ENCODE measurements at places on chromosomes 6 and 20.
A peak's percentile ranks its signal among the peaks of the same experiment; 100 is the strongest.

- no peak for DNase-seq
Measured at GRCh38 chr20:49281059-49281912, 3.4 kb upstream of the ZNFX1 start.

GRCh38 chr6:82954937-82955577 lies 110.6 kb downstream of the UBE3D start:
- no peak for DNase-seq

- no peak for DNase-seq
Measured at GRCh38 chr6:166616261-166617238, 10.5 kb downstream of the RPS6KA2 start.

DNA sequence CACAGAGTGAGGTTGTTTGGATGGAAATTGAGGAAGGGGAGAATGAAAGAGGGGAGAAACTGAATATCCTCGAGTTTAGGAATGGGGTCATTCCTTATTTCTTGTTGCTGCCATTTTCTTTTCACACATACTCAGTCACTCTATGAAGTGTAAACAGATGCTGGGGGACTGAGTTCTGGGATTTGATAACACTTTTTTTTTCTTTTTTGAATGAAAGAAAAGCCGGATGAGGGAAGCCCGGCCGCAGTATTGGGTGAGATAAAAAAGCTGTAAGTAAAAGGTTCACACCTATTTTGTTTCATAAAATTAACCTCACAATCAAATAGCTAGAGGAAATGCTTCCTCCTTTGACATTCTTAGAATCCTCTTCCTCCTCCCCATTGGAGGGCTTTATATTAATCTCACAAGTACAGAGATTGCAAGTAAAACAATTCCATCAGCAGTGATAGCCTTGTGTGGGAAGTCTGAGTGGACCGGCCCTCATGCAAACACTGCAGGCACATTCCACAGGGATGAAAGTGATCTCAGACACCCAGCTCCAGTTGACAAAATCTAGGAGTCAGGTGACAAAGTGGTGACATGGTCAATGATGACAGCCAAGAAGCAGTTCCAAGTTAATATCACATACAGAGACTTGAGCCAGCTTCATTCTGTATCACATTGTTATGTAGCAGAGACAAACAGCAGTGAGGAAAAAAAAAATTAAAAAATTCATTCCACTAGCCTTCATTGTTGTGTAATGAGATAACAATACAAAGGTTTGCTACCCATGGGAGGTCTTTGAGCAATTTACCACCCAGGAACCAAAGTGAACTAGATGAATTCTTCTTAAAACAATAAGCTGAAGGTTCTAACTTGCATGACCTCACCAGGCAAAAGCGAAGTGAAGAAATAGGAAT lies 391.1 kb upstream of the HSF2 start:
- no peak for DNase-seq

DNA sequence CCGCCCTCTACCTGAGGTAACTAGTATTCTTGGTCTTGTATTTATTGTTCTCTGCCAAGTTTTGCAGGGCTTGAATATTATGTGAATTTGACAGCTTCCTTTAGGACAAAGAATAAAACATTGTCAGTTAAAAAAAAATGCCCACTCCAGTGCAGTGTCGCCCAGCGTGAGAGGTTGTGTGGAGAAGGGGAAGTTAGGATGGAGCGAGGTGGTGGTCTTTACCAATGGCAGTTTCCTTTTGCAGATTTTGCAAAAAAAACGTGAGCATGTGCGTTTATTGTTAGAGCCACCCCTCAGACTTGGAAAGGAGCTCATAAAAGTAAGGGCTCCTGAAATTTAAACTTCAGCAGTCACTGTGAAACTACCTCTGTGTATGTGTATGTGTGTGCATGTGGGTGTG lies 28.3 kb downstream of the UST start:
- DNase-seq, result no peak

DNA sequence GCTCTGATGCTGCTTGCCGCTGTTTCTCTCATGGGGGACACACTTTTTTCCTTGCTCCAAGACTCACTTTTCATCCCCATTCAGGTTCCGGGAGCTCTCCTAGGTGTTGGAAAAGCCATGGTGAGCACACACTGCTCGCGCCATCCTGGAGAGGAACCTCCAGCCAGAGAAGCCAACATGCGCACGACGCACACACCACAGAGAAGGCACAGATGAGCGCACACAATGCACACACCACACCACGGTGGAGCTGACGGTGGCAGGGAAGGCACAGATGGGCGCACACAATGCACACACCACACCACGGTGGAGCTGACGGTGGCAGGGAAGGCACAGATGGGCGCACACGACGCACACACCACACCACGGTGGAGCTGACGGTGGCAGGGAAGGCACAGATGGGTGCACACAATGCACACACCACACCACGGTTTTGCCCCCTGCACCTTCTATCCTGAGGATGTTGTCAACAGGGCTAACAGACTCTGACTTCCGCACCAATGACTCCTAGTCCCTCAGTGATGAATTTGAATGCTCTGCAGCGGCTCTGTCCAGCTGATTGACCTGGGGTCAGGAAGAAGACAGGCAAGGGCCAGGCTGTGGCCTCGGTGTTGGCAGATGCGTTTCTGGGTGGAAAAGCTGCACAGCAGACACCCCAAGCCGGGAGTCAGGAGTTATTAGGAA lies 154.7 kb downstream of the ERMARD start:
- DNase-seq, result no peak

- no peak for DNase-seq
Measured at GRCh38 chr20:19860737-19861136, 102.7 kb downstream of the RIN2 start.

- DNase-seq, result no peak
Measured at GRCh38 chr6:45654673-45655072, 276.9 kb upstream of the SUPT3H start.

GRCh38 chr6:223763-224162 lies 68.5 kb upstream of the DUSP22 start:
- peak; percentile 54 for DNase-seq

- no peak for DNase-seq
Measured at GRCh38 chr6:136750696-136751521, 41.4 kb downstream of the MAP3K5 start.

- no peak for DNase-seq
Measured at GRCh38 chr20:14726591-14726990, 389.2 kb upstream of the FLRT3 start.

GRCh38 chr6:56772737-56773184 lies 130.1 kb upstream of the DST start:
- no peak for DNase-seq

- DNase-seq, result peak; percentile 13
Measured at GRCh38 chr20:33554914-33555420, 65.1 kb downstream of the CBFA2T2 start.

GRCh38 chr20:48682529-48683363 lies 145.1 kb downstream of the PREX1 start:
- no peak for DNase-seq

- DNase-seq, result no peak
Measured at GRCh38 chr6:143545976-143546547, 34.5 kb upstream of the FUCA2 start.

DNA sequence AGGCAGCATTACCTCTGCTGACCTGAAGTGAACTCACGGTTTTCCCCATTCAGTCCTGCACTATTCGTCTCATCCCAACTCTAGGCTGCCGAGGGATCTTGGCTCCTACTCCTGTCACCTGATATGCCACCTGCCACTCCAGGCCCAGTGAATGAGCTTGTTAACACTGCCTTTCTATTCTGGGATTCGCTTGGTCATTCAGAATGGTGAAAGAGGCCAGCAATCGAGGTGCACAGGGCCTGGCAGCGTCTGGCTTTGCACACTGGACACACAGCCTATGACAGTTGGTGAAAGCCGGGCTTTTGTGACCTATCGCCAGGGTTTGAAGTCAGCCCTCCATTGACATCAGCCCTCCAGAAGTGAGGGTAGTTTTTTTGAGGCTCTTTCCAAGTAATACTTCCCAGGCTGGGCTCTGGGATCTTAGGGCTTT lies 59.3 kb upstream of the MYL9 start:
- no peak for DNase-seq

DNA sequence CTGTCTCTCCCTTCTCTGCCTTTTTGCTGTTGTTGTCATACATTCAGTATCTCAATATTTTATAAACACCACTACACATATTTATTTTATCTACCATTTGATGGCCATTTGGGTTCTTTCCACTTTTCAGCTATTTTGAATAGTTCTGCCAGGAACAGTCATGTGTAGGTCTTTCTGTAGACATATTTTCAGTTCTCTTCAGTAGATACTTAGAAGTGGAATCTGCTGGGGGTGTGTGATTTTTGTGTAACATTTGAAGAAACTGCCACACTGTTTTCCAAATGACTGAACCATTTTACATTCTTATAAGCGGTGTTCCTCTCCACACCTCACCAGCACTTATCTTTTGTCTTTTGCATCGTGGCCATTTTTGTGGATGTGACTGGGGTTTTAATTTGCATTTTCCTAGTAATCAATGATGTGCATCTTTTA lies 197.7 kb downstream of the ARID1B start:
- no peak for DNase-seq

- no peak for DNase-seq
Measured at GRCh38 chr6:5486214-5486613, 224.9 kb downstream of the FARS2 start.

GRCh38 chr20:10573273-10573950 lies 100.4 kb downstream of the JAG1 start:
- DNase-seq, result no peak

DNA sequence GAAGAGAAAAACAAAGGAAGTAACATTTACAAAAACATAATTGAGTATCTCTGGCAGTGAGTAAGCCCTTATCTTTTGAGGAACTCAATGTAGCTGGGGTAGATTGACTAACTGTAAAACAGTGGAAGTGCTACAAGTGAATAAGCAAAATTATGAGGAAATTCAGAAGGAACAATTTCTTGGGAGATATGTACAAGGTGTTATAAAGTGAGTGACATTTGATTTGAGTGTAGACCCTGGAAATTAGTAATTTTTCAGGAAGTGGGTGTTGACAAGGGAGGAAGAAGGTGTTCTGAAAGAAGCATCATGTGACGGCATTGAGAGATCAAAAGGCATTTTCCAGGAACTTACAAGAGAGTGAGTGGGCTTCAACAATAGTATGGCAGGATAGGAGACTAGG lies 22.2 kb downstream of the XRN2 start:
- DNase-seq, result no peak

DNA sequence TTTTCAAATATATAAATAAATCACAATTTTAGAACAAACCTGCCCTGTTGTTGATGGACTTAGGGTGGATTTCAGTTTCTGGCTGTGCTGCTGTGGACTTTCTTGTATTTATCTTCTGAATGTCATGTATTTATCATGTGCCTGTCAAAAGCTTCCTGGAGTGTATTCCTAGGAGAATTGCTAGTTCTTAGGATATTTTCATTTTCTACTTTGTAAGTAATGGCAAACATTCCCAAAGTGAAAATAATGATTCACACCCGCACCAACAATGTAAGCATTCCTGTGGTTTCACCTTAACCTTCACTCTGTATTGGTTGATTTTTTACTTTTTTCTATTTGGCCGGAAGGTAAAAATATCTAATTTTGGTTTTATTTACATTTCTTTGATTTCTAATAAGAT lies 387.8 kb downstream of the SMOC2 start:
- no peak for DNase-seq

GRCh38 chr20:1334761-1335160 lies 5.8 kb upstream of the SDCBP2 start:
- DNase-seq, result no peak

- no peak for DNase-seq
Measured at GRCh38 chr20:37042986-37043972, 52.5 kb downstream of the RBL1 start.

- peak; percentile 51 for DNase-seq
Measured at GRCh38 chr20:5658912-5659345, 91.3 kb upstream of the SHLD1 start.

GRCh38 chr6:16503241-16503775 lies 258.0 kb downstream of the ATXN1 start:
- DNase-seq, result no peak

DNA sequence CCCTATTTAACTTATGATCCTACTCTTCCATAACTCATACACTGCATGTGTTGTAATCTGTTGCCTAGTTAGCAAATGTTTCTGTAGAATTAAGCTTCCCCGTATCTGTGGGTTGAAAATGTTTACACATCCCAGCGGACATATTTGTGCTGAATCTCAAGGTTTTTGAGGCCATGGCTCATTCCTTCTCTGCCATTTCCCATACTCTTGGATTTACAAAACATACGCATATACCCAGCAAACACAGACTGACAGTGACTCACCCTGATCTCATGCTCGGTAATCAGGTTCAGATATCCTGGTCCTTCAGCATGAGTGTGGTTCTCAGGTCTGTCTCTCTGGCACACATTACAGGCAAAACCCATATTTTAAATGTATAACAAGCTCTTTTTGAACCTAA lies 58.7 kb downstream of the AGPAT4 start:
- no peak for DNase-seq

DNA sequence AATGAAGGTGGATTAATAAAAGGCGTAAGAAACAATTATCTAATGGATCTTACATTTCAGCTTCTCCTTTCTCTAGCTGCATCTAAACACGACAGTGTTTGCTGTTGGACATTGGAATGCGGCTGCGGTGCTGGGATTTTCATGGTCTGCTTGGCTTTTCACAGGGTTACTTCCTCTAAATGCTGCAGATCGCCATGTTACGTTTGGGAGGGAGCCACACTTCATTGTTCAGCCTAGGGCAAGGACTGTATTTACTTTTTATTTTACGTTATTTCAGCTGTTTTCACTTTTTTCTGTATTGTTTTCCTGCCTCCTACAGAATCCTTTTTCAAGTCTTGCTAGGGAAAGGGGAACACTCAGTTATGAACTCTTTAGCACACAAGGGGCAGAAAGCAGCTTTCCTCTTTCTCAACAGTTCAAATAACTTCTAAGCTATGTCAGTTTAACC lies 97.9 kb upstream of the MTHFD1L start:
- no peak for DNase-seq

DNA sequence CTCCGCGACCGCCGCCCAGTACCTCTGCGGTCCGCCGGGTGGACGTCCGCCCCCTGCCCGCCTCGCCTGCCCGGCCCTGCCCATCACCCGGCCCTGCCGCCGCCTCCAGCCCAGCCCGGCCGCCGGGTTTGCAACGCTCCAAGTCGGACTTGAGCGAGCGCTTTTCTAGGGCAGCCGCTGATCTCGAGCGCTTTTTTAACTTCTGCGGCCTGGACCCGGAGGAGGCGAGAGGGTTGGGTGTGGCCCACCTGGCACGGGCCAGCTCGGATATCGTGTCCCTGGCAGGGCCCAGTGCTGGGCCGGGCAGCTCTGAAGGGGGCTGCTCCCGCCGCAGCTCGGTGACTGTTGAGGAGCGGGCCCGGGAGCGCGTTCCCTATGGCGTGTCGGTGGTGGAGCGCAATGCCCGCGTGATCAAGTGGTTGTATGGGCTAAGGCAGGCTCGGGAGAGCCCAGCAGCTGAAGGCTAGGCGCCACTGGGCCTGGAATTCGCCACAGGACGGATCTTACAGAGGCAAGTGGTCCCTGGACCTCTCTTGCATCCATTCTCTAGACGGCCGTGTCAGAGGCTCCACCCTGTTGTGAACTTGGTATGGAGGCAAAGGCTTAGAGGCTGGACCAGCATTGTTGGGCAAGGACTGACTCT lies 11.8 kb downstream of the FAM110A start:
- peak; percentile 20 for DNase-seq

GRCh38 chr6:82013561-82014530 lies 233.7 kb downstream of the IBTK start:
- no peak for DNase-seq

GRCh38 chr20:57491373-57491772 lies 33.6 kb downstream of the CTCFL start:
- no peak for DNase-seq

GRCh38 chr20:45518282-45518681 lies 2.9 kb upstream of the SPINT3 start:
- DNase-seq, result no peak

GRCh38 chr6:144895313-144896278 lies 610.5 kb downstream of the UTRN start:
- no peak for DNase-seq

GRCh38 chr6:36676141-36677058 lies 2.1 kb upstream of the CDKN1A start:
- DNase-seq, result no peak
